ENCODE measurements at places on chromosomes 7 and 10.

- no peak for DNase-seq
These were observed 256.2 kb upstream of the FERD3L start for GRCh38 chr7:19401461-19401860.

GRCh38 chr7:54543051-54543488 is 895 bp downstream of the VSTM2A start:
- DNase-seq = no peak

DNA sequence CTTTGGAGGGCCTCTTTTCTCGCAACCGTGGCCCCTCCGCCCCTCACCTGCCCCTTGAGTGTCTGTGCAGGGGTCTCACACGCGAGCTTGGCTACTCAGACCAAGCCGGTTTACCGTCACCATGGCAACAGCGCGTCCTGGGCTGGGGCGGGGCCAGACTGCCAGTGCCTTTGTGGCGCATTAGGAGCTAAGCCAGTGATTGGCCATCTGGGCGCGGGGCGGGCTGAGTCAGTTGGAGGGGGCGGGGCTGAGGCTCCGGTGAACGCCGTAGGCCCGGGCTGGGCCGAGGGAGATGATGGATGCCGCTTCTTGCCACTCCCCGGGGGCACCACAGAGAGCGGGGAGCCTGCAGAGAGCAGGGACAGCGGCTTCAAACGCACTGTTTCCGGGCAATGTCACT is 48.7 kb upstream of the FXYD4 start:
- no peak for DNase-seq

GRCh38 chr7:30954914-30955313 is 8.8 kb upstream of the GHRHR start:
- no peak for DNase-seq

- no peak for DNase-seq
These were observed 131.3 kb upstream of the NPVF start for GRCh38 chr7:25359471-25360059.

Data from GDM1 (cell line).